ENCODE measurements at places on chromosomes 4 and X.

- no peak for DNase-seq
Observed at GRCh38 chrX:39202641-39203040, 401.4 kb downstream of the MID1IP1 start.

GRCh38 chrX:138756234-138756633 is 44.7 kb upstream of the FGF13 start:
- DNase-seq, result no peak

DNA sequence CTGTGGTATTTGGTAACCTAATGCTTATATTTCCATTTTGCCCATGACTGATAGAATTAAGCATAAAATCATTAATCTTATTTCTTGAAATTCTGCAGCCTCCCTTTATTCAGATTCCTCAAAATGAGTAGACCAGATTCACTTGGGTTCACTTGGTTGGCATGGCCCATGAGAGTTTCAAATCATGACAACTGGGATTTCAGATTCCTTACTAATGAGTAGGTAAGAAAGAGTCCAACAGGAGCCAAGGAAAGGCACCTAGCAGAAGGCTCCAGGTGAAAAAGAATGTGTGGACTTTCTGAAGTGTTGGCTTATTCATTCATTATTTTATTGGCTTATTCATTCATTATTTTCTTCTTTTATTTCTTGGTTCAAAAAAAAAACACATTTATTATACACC is 27.2 kb upstream of the GATB start:
- no peak for DNase-seq

- DNase-seq, result no peak
Observed at GRCh38 chrX:39336671-39337311, 535.5 kb downstream of the MID1IP1 start.

DNA sequence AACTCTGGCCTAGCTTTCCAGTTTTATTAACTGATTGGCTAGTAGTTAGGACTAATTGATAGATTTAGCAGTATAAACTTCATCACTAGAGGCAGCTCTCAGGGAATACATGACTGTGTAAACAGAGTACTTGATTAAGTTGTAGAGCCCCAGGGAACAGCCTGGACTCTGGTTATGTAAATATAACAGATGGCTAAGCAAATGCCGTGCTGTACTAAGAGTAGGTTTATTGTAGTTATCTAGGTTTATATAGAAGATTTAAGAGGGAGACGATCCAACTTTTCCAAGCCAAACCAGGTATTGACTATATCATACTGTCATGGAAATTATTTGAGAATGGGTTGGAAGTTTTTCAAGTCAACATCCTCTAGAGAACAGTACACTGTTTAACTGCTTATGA is 463.4 kb upstream of the GRID2 start:
- DNase-seq, result no peak

DNA sequence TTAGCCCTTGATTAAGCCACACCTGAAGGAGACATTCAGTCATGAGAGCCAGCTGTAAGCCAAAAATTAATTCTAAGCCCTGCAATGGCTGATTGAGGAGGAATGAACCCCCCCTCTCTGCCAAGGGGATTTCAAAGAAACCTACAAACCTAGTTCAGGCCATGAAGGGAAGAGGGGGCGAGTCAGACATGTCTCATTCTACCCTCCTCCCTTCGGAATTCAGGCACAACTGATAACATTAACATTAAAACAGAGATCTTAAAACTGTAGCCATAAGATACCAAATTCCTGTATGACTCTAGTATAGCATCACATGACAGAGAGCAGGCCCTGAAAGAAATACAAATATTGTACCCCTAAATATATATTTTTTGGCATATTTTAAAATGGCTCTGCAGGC is 40.4 kb upstream of the AFAP1 start:
- no peak for DNase-seq

DNA sequence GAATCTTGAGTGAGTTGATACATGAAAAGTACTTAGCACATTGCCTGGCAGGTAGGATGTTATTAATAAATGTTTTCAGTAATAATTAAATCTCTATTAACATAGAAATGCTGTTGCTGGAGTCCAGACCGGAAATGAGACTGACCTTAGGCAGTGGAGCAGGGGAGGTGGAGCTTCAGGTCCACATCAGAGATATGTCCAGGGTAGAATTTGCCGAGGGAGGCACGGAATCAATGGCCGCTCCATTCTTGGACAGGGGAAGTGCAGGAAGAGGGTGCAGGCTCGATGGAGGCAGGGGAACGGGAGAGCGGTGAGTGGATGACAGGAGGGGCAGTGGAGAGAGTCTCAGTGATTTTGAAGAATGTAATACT is 107.3 kb downstream of the GATB start:
- DNase-seq, result no peak

GRCh38 chr4:54626113-54626512 is 31.6 kb upstream of the KIT start:
- no peak for DNase-seq

GRCh38 chrX:20951016-20951810 is 423.0 kb upstream of the CNKSR2 start:
- DNase-seq, result no peak

GRCh38 chr4:80614319-80614718 is 278.8 kb downstream of the CFAP299 start:
- DNase-seq, result no peak

DNA sequence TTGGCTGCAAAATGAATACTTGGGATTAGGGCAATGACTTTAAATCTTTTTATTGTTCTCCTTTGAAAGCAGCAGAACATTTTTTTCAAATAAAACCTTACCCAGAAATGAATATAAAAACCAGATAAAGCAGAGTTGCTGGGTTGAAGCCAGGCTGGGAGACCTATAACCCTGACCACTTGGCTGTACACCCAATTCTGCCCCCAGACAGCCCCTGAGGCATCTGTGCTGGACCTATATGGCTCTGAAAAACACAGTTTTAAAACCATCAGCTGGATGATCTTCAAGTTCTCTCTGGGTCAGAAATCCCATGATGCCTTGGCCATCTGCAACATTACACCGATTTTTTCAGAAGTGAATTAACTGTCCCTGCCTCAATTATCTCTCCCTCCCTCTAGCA is 23.7 kb upstream of the GLRA2 start:
- DNase-seq, result no peak

DNA sequence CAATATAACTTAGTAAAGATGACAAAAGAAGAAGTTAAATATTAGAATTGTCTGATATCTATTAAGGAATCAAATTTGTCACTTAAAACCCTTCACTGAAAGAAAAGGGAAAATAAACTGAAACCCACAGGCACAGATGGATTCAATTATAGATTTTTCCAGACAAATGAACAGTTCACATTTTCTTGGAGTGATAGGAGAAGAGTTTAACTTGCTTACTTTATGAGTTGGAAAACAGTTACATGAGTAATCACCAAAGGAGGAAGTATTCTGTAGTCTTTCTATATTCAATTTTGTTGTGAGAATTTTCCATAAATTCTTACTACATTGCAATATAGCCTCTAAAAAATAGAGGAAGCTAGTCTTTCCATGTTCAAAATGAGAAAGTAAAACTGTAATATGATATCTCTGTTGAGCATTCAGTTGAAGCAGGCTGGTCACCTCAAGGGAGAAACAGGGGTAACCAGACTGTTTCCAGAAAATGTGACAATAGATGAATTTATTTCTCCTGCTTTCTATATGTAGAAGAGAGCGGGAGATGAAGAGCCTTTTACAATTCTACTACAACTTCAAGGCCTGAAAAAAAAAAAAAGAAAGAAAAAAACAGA is 330.3 kb upstream of the EPHA5 start:
- no peak for DNase-seq

DNA sequence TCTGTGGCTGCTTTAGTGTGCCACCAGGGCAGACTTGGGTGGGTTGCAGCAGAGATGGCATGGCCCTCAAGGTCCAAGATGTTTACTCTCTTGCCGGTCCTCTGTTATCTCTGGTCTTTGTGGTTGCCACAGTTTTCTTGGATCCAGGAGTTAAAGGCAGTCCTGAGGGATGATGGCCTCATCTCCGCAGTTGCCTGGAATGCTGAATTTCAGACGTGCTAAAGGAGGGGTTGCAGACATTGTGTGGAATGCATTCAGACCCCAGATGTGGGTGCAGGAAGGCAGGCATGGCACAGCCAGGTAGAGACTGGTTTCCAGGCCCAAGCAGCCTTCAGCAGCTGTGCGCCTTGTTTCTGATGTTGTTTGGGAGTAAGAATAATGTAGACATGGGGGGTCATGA is 64.4 kb downstream of the TBL1X start:
- no peak for DNase-seq

DNA sequence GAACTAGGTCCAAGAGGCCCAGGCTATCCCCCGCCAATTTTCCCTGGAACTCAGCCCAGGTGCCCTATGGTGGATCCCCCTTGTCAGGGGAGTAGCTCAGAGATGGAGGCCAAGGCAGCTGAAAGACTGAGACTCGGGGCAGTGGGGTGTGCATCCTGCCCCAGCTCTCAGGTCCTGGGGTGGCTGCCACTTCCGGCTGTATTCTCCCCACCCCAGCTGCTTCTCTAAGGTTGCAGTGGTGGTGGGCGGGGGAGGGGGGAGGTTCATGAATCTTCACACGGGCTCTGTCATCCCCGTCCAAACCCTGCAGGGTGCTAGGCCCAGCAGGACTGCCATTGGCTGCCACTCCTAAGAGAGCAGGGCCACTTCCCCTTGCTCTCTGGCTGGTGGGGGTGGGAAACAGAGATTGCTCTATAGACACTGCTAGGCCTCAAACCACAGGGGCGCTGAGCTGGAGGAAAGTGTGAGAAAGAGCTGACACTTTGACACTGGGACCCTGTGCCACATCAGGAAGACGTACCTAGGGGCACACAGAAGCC is 1.5 kb downstream of the SASH3 start:
- DNase-seq, result peak; percentile 38

- DNase-seq, result no peak
Observed at GRCh38 chr4:118307643-118308042, 45.2 kb downstream of the PRSS12 start.

GRCh38 chr4:184635381-184635780 is 13.9 kb downstream of the CASP3 start:
- no peak for DNase-seq

DNA sequence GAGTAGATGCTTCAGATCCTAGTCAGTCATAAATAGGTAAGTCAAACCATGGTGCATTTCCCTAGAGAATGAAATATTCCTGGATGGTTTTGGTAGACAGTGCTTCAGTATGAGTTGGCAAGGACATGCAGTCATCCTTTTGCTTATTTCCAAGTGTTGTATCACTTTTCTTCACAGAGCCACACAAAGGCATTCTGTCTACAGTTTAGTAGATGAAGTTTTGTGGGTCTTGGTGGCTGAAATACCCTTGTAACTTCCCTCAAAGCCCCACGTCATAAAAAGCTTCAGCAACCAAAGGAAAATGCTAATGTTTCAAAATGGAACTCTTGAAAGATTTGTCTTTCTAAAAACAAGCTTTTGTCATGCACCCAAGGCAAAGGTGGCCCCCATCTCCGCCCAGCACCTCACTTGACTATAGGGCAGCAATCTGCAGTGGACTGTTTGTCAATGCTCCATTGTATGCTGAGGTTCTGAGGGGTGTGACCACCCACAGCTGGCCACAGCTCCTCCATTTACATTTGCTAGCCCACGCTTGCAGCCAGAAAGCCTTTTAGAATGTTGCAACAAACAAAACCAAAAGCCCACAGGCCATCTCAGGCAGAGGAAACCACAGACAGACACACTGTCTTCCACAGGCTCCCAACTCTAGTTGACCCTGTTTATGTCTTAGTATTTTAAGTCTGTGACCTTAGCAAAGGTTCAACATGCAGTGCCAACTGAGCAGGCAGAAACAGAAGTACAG is 87.1 kb upstream of the FAM9C start:
- DNase-seq, result peak; percentile 17

DNA sequence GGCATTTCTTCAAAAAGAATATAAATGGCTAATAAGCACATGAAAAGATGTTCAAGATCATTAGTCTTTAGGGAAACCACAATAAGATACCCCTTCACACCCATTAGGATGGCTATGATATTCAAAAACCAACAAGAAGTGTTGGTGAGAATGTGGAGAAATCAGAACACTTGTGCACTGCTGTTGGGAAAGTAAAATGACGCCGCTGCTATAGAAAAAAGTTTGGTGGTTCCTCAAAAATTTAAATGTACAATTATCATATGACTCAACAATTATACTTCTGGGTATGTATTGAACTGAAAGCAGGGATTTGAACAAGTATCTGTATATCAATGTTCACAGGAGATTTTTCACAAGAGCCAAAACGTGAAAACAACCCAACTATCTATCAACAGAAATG is 29.4 kb upstream of the NEUROG2 start:
- no peak for DNase-seq

DNA sequence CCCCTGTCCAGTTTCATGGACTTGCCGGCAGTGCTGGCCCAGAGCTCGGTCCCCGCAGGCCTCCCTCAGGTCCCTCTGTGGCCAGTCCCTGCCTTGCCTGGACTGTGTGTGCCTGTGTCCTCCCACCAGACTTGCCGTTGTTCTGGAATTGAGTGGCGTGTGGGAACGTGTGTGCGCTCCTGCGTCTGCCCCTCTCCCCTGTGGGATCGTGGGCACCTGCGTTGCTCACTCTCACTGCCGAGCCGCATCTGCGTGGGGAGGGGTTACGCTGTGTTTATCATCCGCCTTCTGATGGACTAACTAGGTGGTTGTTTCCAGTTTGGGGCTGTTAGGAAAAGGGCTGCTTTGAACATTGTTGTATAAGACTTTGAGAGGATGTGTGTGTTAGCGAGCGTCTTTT is 21.2 kb downstream of the PCGF3 start:
- DNase-seq, result no peak

- DNase-seq, result no peak
Observed at GRCh38 chr4:114479595-114479994, 119.0 kb upstream of the UGT8 start.

DNA sequence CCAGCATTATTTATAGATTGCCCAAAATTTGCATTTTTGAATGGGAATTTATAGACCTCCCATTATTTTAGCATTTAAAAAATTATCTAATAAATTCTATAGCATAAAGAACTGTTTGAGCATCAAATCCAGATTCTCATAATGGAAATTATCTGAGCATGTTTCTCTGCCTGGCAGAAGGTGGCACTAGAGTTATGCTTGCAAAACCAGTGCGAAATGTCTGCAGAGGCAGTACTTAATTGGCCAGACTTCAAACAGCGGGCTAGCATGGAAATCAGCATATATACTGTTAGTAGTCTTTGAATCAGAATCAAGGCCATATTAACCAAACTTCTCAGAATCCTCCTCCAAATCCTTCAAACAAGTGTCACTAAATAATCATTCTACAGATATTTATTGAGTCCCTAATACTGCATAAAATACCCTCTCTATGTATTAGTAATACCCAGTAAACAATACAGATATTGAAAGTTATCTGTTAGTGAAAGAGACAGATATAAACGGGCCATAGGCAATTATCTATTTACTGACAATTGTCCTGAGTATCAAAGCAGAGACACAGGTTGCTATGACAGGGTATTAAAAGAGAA is 78.7 kb upstream of the DCLK2 start:
- DNase-seq, result no peak

- DNase-seq, result no peak
Observed at GRCh38 chrX:115178473-115178872, 10.7 kb upstream of the RBMXL3 start.

DNA sequence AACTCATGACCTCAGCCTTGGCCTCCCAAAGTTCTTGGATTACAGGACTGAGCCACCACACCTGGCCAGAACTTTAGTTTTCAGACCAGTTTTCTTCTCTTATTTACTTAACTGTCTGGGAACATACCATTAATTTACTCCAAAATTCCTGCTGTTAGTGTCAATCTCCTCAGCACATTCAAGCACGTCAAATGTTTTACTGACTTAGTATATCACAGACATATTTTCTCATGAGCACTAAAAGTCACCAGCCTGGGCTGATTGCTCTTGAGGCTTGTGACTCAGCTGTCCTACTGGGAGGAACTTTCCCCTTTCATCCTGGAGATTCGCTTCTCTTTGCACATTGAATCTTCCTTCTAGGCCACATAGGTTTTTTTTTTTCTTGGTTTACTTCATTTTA is 109.6 kb downstream of the PCDH18 start:
- DNase-seq, result no peak

- no peak for DNase-seq
Observed at GRCh38 chr4:80412322-80412721, 76.8 kb downstream of the CFAP299 start.
